Epithelial cell of proximal tubule (primary cell): ENCODE measurements at places on chromosomes 6 and 20.

DNA sequence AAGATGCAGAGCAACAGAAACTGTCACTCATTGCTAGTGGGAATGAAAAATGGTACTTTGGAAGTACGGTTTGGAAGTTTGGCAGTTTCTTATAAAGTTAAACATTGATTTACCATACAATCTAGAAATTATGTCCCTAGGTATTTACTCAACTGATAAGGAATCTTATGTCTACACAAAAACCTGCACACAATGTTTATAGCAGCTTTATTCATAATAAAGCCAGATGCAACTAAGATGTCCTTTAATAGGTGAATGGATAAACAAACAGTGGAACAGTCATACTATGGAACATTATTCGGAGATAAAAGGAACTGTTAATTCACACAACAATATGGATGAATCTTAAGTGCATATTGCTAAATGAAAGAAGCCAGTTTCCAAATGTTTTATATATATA lies 96.2 kb upstream of the SIRPA start:
- no peak for DNase-seq

DNA sequence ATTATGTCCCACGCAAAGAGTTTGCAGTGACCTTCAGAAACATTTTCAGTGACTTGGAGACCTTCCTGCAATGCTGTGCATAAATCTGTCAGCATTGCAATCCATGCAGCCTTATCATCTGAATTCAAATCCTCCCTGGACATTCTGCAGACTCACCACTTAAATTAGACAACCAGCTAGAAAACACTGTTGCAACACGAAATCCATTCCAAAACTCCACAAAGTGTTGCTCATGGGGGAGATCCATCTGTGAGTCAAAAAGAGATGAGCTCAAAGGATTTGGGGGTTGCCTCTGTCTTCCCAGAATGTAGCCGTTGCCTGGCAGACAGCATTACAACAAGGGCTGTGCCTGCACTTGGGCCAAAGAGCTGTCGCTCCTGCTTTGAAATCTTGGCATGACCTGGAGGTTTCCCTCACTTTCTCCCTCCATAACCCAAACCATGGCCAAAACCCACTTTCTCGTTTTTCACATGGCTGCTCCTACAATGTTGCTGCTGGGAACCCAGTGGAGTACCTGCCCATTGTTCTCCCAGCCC lies 163.5 kb upstream of the CDYL start:
- DNase-seq: no peak

GRCh38 chr20:40955326-40955725 lies 73.3 kb upstream of the TOP1 start:
- no peak for DNase-seq

- no peak for DNase-seq
These were observed 459.2 kb upstream of the SOX4 start for GRCh38 chr6:21134356-21134755.

DNA sequence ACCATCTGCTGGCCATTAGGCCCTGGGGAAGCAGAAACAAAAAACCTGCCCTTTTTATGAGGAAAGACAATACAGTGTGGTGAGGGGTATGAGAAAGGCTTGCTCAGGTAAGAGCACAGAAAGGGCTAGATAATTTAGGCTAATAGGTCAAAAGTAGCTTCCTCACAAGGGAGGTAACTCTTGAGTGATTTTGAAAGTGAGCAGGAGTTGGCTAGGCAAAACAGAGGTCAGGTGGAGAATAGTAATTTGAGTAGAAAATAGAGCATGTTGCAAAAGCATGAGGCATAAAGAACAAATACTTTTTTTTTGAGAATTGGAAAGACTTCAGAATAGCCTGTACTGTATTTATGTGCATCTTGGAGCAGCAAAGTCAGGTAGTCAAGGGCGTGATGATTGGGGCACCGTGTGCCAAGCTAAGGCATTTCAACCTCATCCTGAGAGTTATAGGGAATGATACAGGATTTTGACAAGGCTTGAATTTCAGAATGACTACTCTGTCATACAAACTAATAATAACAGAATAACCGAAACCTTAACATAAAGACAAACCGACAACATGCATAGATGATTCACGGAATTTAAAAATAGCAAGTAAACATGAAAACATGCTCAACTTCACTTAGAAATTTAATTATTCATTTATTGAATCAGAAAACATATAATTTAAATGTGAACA lies 123.0 kb upstream of the ENPP5 start:
- DNase-seq: no peak

- DNase-seq: no peak
These were observed 871 bp upstream of the SYNDIG1 start for GRCh38 chr20:24468401-24469115.

GRCh38 chr20:24933266-24933908 lies 15.7 kb upstream of the CST7 start:
- no peak for DNase-seq

GRCh38 chr6:100780648-100781047 lies 100.5 kb downstream of the ASCC3 start:
- DNase-seq: no peak

DNA sequence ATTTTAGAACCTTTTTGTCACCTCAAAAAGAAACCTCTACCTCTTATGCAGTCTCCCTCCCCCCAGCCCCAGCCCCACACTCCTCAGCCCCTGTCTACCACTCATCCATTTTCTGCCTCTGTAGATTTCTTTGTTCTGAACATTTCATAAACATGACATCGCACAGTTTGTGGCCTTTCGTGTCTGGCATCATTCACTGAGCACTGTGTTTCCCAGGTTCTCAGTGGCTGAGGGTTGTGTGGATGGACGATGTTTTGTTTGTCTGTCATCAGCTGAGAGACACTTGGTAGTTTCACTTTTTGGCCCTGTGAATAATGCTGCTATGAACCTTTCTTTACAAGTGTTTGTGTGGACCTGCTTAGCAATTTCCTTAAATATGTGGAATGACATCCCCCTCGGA lies 64.5 kb downstream of the FAM120B start:
- DNase-seq: no peak

GRCh38 chr6:169386411-169387057 lies 132.9 kb upstream of the THBS2 start:
- no peak for DNase-seq
